ENCODE measurements at places on chromosomes 3 and 15.

DNA sequence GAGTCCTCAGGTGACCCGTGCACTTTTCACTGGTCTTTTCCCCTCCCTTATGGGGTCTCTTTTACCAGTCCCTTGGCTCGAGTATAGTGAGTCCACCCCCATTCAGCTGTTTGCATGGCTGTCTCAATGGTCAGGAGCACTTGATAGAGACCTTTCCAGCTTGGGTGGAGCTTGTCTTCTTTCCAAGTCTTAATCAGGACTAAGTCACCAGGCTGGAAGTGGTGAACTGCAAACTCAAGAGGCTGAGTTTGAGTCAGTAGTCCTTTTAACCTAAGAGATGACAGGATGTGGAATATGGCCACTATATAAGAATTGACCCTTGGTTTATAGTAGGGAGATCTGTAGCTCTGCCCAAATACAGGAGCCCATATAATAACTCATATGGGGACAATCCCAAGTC is 279.7 kb downstream of the PYDC2 start:
- no peak for DNase-seq

DNA sequence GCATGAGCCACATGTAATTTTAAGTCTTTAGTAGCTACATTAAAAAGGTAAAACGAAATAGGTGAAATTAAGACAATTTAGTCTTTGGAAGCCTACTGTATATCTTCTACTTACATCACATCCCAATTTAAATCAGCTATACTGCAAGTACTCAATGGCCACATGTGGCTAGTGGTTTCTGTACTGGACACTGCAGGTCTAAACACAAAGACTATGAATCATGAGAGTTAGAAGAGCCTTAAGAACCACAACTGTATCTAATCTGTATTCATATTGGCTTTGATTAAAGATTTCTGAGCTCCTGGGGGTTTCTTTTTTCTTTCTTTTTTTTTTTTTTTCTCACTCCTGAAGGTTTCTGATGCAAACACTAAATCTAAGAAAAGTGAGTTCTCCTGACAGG is 2.3 kb upstream of the EIF1B start:
- no peak for DNase-seq

GRCh38 chr3:4750306-4750968 is 228.8 kb upstream of the BHLHE40 start:
- DNase-seq = no peak

- no peak for DNase-seq
Observed at GRCh38 chr3:46542801-46543201, 23.3 kb downstream of the LRRC2 start.

GRCh38 chr3:55617385-55617784 is 130.3 kb upstream of the WNT5A start:
- DNase-seq = no peak

DNA sequence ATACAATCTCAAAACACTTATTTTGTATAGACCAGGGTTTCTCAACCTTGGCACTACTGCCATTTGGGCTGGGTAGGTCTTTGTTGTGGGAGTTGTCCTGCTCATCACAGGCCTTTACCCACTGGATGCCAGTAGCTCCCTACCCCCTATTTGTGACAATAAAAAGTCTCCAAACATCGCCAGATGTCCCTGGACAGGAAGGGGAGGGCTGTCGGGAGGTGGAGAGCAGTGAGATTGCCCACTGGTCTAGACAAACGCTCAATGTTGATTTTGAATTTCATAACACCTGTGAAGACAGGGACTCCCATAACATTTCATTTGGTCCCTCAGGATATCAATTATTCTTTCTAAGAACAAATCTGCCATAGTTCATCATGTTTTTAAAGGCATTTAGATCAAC is 151.7 kb upstream of the PTPRG start:
- no peak for DNase-seq

- DNase-seq = no peak
Observed at GRCh38 chr3:130841357-130841756, 52.5 kb upstream of the ATP2C1 start.

DNA sequence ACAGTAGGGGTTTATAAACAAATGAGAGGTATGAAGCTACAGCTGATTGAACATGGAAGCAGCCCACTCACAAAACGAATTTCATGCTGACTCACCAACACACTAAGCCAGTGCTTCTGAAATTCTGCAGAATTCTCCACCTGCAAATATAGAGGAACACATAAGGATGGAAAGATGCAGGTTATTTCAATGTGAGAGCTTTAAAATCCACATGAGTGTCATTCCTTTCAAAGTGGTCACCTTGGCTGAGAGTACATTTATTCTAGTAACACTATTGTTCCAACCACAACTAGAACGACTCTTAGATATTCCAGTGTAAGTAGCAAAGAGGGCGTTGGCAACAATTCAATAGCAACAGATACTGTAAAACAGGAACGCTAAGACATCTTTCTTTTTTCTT is 189.9 kb upstream of the TSC22D2 start:
- no peak for DNase-seq

GRCh38 chr3:61073566-61074165 is 177.6 kb downstream of the FHIT start:
- no peak for DNase-seq

DNA sequence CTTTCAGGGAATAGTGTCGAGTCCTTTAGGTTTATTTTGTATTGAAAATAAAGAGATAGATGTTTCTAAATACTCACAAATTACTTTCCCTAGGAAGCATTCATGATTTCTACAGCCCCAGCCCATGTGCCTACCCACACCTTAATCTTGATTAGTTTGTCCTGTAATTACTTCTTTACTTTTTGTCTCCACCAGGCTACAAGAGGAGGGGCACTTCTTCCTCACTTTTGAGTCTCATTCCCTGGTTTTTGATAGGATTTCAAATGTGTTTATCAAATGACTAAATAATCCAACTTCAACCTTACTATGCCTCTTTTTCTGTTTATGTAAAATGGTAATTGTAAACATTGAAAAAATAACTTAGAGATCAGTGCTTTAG is 1.8 kb downstream of the PXK start:
- DNase-seq = no peak

- DNase-seq = no peak
Observed at GRCh38 chr3:132781922-132782321, 59.7 kb upstream of the NPHP3 start.

GRCh38 chr3:171190668-171191067 is 164.1 kb upstream of the SLC2A2 start:
- DNase-seq = no peak

DNA sequence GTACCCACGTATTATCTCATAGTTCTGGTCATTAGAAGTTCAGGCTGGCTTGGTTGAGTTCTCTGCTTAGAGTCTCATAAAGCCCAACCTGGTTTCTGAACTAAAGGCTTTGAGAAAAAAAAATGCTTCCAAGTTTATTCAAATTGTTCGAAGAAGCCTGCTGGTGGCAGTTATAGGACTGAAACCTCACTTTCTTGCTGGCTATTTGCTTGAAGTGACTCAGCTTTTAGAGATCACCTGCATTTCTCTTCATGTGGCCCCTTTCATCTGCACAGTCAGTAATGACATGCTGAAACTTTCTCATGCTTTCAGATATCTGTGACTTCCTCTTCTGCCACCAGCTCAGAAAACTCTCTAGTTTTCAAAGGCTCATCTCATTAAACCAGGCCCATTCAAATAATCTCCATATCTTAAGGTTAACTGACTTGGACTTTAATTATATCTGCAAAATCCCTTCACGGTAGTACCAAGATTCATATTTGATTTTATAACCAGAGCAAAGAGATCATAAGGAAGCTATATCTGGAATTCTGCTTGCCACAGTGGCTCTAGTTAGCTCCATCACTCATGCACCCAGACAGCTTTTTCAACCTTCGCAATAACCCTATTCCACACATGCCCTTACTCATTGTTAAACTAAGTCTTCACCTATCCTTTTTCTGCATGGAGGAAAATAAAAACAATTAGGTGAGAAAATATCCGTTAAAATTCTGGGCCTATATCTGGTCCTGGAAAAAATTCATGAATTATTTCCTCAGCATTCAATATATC is 433.8 kb upstream of the CBLB start:
- no peak for DNase-seq

DNA sequence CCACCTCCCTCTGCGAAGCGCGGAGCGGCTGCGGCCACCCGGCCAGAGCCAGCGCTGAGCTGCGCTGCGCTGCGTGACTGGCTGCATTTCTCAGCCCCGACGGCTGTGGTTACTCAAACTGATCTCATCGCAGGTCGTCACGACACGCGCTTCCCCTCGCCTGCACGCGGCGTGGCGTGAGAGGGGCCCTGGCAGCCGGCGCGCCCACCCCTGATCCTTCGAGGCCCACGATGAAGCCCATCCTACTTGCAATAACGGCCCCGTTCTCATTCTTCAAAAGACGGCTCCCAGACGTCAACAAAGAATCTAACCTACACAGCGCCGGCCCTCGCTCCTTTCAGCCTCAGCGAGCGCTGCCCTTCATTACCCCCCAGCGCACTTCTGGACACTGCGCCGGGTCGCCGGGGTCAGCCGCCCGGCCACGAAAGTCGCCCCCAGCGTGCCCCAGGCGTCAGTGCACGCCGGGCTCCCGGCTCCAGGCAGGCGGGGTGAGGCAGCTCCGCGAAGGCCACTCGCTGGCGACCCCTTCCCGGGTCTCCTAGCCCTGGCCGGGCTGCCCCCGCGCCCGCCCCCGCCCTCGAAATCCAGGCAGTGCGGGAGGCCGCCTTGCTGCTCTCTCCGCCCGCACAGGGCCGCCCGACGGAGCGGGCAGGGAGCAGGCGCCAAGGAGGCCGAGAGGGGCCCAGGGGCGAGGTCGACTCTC is 9.9 kb upstream of the LEKR1 start:
- peak; percentile 39 for DNase-seq

DNA sequence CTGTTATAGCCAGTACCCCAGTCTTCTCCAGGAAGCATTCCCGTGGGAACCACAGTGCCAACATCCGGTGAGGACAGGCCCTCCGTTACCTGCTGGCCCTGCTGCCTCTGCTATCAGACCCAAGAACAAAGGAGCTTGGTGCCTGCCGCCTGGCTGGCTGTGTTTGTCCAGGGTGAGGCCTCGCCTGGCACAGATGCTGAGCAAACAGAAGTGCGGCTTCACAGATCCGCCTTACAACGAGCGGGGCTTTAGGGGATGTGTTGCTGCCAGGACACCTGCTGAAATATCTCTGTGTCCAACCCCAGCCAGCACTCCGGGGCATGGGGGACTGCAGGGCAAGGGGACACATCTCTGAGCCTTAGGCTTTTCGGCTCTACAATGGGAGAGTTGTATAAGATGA is 2.2 kb upstream of the EPHB3 start:
- peak; percentile 77 for DNase-seq

DNA sequence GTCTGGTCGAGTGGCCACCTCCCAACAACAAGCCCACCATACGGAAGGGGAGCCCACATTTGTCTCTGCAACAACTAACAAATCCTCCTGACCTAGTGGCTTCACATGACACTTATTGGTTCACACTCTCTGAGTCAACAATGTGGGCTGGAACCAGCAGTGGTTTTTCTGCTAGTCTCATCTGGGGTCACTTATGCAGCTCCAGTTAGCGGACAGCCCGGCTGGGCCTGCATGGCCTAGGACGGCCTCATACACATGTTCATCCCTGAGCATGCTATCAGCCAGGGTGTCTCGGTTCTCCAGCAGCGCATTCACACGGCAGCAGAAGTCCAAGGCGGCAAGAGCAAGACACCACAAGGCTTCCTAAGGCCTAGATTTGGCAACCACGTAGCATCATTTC is 281.7 kb downstream of the XXYLT1 start:
- DNase-seq = no peak

DNA sequence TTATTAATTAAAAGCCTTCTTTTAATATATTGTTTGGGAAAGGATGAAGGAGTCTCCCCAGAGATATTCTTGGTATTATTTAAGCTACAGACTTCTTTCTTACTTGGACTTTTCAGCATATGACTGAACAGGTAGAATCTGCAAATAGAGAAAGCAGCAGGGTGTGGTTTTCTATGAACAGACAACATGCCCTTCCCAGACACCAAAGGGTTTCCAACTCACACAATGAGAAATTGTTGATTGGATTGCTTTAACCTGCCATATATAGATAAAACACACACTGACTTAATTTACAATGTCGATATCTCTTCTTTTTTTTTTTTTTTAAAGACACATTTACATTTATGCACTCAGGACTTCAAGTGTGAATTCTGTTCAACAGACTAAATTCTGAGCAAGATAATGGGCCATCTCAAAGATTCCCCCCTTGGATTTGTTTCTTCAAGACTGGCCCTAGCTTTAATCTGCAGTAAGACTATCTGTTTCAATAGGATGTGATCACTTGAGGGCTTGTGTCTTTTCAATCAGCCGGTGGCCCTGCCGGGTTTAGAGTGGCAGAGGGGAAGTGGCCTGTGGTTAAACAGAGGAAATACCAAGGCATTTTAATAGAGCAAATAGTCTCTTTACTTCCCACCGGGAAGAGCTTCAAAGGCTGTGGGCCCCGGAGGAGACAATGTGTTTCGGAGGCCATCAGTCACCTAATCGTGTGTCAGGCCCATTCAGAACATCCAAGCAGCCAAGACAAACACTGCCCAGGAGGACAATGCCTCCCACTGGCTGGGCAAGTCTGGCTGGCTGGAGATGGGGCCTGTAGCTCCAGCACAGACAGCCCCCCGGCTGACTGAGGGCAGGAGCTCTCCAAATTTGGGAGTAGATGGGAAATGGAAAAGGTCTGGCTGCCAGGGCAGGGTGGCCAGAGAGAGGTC is 6.1 kb downstream of the IL17RD start:
- no peak for DNase-seq

GRCh38 chr15:52765785-52766184 is 24.4 kb downstream of the ONECUT1 start:
- no peak for DNase-seq

DNA sequence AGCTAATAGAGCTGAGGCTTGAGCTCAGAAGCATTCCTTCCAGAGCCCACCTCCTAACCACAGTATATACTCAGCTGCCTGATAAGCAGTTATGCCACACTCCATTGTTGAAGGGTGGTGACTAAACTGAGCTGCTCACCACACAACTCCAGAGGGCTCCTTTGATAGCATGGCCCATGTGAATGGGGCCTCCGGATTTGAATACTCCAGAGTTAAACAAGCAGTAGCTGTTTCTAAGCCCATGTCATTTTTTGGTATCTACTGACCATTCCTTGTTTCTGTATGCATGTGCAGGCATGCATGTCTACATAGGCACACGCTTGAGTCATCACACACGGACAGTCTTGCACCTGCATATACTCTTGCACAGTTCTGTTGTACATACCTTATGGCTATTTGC is 28.9 kb downstream of the IGSF10 start:
- DNase-seq = no peak

DNA sequence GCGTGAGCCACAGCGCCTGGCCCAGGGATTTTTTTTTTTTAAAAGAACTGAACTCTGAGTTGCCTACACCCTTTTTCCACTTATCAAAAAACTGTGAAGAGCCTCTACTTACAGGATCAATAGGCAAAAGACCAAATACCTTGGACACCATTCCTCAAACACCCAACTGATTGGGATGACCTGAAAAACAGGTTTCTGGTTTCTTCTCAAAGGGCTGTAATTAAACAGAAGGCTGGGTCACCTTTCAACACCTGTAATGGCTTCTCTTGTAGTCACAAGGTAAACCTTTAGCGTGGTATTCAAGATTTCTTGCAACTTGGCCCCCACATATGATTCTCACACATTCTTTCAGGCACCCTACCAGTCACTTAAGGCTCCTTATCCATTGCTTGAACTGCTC is 38.4 kb upstream of the PLXND1 start:
- no peak for DNase-seq
